ENCODE measurements at places on chromosomes 13 and 19.

DNA sequence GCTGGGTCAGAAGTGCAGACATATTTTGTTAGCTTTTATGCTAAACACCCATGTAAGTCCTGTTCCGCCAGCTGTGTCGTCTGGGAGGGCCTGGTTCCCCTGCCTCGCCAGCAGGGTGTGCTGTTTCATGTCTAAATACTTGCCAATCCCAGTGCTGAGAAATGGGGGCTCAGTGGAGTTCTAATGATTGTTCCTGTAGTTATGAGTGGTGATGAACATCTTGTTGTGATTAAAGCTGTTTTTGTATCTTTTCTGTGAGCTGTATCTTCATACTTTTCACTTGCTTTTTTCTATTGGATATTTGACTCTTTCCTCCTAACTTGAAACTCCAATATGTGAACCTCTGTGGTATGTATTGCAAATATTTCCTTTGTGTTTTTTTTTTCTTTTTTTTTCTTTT lies 32.7 kb downstream of the KDM4B start:
- peak; percentile 86 for DNase-seq

DNA sequence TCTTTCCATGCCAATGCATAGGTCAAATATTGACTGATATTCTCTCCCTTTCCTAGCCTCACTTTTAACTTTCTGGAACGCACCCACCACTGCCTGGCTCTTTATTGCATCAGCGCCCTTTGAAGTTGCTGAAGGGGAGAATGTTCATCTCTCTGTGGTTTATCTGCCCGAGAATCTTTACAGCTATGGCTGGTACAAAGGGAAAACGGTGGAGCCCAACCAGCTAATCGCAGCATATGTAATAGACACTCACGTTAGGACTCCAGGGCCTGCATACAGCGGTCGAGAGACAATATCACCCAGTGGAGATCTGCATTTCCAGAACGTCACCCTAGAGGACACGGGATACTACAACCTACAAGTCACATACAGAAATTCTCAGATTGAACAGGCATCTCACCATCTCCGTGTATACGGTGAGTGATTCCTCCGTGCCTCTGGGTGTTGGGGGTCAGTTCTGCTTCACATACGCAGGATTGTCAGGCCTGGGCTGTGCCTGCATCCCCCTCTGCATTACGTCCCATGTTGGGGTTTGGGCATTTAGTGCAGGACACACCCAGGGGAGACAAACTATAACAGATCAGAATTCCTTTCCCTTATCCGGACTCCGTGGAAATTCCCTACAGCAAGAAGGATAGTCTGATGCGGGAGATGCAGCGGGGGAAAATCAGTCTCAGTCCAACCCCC lies 1.3 kb downstream of the CEACAM21 start:
- DNase-seq = no peak

DNA sequence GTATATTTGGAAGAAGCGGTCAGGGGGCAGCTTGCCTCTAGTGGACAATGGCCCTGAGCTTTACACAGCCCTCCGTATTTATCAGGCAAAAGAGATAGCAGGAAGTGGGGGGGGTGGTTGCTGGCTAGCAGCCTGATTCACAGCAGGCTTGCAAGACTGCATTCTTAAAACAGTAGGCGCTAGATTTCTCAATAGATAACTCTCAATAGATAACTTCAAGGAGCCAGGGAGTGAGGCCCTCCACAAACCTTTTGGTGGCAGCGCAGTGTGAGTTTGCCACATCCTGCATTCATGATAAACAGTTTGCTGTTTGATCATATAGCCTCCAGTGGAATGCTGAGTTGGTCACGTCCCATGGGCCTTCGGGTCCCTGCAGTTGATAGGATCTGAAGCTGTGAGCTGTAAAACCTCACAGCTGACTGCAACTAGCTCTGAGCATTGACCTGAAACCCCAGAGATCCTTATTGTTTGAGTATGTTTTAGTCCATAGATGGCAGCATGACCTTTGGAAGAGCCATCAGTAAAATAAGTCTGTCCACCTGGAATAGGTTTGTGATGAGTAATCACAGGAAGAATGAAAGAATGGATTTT lies 12.2 kb downstream of the FPR3 start:
- DNase-seq = no peak

DNA sequence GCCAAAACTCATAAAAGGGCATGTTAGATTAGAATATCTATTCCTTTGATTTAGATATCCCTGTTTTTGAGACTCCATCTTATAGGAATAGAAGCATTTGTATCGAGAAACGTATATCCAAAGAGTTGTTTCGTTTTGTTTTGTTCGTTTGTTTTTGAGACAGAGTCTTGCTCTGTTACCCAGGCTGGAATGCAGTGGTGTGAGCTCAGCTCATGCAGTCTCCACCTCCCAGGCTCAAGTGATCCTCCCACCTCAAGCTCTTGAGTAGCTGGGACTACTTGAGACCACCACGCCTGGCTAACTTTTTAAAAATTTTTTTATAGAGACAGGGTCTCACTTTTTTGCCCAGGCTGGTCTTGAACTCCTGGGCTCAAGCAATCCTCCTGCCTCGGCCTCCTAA lies 26.6 kb upstream of the ZMYM5 start:
- no peak for DNase-seq

DNA sequence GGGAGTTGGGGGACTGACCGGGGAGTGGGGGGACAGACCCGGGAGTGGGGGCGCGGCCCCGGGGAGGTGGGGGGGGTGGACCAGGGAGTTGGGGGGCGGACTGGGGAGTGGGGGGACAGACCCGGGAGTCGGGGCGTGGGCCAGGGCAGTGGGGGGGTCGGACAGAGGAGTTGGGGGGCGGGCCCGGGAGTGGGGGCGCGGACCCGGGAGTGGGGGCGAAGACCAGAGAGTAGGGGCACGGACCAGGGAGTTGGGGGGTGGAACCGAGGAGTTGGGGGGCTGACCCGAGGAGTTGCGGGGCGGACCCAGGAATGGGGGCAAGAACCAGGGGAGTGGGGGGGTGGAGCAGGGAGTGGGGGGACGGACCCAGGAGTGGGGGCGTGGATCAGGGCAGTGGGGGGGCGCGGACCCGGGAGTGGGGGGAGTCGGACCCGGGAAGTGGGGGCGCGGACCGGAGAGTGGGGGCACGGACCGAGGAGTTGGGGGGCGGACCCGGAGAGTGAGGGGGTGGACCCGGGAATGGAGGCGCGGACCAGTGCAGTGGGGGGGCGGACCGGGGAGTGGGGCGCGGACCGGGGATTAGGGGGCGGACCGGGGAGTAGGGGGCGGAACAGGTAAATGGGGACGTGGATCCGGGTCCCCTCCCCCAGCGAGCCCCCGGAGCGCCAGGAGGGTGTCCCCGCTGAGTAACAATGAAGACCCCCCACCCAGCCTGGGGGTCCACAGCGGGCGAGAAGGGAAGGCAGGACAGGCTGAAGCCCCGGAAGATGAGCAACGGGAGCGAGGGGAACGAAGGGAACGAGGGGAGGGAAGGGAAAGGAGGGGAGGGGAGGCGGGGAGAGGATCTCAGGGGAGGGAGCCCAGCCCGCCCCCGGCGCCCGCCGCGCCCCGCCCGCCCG lies 589 bp downstream of the R3HDM4 start:
- no peak for DNase-seq

DNA sequence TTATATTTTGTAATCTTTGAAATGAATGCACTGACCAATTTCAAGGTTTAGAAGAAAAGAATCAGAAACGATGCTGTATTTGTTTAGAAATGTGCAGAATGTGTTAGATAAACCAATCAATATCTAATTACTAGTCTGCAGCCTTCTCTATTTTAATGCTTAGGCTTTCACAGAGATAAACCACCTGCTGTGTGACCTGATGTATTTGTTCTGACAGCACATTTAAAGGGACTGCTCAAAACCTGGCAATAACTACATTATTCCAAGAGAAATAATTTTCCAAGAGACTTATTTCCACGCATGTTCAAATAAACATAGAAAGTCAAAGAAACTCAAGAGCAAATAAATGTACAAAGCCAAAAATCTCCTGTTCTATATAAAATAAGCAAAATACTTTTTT lies 641.6 kb upstream of the PCDH20 start:
- no peak for DNase-seq

GRCh38 chr19:14413693-14414181 lies 5.4 kb downstream of the DDX39A start:
- peak; percentile 38 for DNase-seq

DNA sequence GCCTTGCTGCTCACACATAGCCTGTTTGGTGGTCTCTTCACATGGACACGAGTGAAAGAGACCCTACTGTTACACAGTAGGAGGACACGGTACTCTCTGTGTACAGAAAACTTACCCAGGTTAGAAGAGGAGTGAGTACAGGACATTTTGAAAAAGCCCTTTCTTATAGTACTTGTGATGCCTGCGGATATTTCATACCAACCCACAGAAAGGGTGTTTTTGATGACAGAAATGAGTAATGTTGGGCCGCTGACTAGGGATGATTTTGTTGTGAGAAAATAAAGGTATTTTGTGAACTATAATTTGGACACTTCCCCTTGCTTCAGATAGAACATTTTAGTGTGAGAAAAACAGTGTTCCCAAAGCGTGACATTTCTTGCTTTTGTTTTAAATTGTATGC lies 18.2 kb downstream of the NUDT15 start:
- DNase-seq = no peak

DNA sequence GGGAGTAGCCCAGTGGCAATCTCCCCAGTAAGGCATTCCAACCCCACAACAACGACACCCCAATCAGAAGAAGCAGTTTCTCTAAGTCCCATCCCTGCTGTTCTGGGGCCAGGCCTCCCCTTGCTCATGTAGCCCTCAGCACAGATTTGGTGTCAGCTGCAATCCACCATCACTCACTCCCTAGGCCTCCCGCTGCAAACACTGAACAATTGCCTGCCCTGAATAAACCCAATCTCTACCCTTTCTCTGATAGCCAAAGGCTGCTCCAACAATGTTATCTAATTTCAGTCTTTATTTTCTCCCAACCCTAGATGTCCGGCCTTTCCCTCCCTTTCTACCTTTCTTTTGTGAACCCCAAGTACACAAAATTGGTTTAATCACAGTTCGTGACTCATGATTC lies 5.6 kb upstream of the SOX21 start:
- no peak for DNase-seq

DNA sequence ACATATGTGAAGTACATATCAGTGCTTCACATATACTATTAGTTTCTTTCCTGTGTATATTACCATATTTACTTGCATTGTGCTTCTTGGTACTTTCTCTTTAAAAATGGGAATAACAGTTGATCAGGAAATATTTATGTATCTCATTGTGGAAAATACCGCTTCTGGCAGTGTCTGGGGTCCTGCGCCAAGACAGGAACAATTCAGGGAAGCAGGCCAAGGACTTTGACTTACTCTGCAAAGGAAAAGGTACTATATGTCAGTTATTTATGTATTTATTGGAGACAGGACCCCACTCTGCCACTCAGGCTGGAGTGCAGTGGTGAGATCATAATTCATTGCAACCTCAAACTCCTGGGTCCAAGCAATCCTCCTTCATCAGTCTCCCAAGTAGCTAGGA lies 57.7 kb upstream of the NBEA start:
- DNase-seq = no peak

DNA sequence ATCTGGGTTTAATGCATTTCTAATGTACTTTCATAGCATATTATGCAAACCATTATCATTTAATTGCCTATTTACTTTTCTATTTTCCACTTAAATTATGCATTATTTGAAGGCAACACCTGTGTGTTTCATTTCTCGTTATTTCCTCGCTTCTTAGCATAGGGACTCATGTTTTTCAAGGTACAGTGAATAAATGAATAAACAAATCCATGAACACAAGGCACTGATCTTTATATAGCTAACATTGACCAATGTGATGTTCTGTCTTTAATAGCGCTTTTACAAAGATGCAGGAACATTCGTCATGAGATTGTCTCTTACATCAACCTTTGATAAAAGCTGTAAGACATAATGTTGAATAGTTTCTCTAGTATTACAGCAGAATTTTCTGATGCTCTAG lies 121.2 kb downstream of the B3GLCT start:
- no peak for DNase-seq

DNA sequence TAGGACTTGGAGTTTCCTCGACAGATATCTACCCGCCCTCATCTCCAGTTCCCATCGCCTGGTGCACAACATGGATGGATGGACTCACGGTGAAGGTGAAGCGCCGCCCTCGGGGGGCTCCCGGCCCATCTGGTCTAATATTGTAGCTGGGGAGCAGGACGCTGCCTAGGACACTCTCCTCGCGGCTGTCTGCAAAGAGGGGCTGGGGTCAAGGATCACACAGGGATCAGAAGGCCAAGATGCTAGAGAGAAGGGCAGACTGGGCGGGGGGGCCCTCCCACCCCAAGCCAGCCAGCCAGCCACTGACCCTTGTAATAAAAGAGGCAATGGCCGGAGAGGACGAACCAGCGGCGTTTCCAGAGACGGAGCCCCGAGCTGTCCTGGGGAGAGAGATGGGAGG lies 7.1 kb downstream of the PLEKHA4 start:
- no peak for DNase-seq
